NCI-H460 (cell line): ENCODE measurements at places on chromosomes 1 and 21. TPM values are rescaled to one million over a fixed set of nuclear protein-coding genes. Genes with fewer than 3 reads are reported as not detected.

TSPAN2 gene
- 0.05 TPM in 1 of 2 replicates, not detected in the other for total RNA-seq

CDC14A gene
- 4.0 and 4.6 TPM in 2 replicates for total RNA-seq

MLLT11 gene
- total RNA-seq, result 82.1 and 84.6 TPM in 2 replicates

ATP1A4 gene
- not detected in 2 replicates for total RNA-seq

PNRC2 gene
- 74.6 and 84.0 TPM in 2 replicates for total RNA-seq

GNAT2 gene
- not detected in 2 replicates for total RNA-seq

CYB561D1 gene
- 2.3 and 2.8 TPM in 2 replicates for total RNA-seq

- DNase-seq, result no peak
These were observed 71.9 kb downstream of the ZSWIM5 start for GRCh38 chr1:45134461-45134873.

DNA sequence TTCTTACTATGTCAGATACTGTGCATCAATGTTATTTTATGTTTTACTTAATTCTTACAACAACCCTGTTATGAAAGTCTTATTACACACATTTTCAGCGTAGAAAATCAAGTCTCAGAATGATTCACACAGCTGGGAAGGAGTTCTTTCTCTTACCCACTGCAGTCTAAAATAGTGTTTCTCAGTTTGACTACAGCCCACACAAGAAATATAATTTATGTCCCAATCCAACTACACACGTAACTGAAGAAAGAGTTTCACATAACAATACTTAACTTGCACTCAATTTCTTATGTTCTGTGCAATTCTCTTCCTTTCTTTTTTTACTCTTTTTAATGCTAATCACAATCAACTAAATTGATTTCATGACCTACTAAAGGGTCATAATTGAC lies 252.8 kb upstream of the ADGRL2 start:
- DNase-seq, result no peak

- no peak for DNase-seq
These were observed 1.7 kb upstream of the ZNF691 start for GRCh38 chr1:42844592-42845140.

DNA sequence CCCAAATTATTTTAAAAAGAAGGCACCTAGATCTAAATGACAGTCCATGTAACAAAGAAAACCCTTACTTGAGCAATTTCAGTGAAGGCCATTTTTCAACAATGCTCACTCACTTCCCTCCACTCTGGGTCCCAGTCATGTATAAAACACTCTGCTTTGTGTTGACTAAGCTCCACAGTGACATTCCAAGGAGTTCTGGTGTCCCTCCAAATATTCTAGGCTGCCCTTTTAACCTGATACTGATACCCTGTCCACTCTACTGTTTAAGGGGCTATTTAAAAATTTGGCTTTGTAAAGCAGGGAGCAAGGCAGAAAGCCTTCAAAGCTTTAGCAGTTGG lies 73.6 kb downstream of the GNG12 start:
- no peak for DNase-seq

GRCh38 chr1:202278751-202279150 lies 63.0 kb downstream of the UBE2T start:
- no peak for DNase-seq

GRCh38 chr1:241271427-241271826 lies 85.6 kb downstream of the RGS7 start:
- no peak for DNase-seq

DNA sequence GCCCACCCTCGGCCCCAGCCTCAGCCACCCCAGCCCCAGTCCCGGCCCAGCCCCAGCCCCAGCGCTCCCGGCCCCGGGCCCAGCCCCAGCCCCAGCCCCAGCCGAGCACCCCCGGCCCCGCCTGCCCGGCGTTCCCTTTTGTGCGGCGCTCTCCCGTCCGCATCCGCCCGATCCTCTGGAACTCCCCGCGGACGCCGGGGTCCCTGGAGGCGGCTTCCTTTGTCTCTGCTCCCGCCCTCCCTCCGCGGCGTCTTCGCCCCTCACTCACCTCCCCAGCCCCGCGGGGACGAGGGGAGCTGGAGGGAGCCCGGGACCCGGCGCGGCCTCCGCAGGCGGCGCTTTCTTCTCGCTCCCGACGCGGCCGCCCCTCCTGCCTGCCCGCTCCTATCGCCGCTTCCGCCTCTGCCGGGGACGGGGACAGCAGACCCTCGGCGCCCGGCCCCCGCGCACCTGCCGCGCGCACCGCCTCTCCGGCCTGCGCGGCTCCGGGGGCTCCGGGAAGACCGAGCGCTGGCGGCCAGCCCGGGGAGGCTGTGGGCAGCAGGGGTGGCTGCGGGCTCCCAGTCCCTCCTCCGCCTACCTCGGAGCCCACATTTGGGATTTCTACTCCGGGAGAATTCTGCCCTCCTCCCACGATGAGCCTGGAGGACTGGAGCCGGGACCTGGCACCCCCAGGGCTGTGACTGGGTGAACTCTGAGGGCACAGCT lies 14.0 kb downstream of the AGRN start:
- DNase-seq, result no peak

DNA sequence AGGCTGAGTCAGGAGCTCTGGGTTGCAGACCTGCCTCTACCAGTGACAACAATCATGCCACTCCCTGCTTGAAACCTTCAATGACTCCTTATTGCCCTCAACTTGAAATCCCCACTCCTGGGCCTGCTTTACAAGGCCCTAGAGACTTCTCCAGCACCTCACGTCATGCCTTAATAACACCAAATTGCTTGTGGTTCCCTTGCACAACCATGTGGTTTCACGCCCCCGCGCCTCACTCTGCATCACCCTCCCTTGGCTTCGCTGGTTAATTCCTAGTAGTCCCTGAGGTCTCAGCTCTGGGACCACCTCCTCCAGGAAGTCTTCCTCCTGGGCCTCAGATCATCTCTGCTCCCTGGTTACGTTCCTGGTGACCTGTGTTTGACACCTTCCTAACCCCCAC lies 33.0 kb downstream of the EPHA2 start:
- no peak for DNase-seq

DNA sequence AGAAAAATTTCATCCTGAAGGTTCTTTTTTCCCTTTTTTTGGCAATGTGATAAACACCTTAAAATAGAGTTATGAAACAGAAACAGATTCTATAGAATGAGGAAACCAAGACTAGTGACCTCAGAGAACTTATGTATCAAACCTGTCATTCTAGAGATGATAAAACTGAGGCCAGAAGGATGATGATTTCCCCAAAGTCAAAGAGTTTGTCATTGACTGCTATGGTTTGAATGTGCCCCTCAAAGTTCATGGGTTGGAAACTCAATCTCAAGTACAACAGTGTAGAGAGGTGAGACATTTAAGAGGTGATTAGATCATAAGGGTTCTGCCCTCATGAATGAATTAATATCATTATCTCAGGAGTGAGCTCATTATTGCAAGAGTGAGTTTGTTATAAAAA lies 13.7 kb upstream of the BEND5 start:
- no peak for DNase-seq

GRCh38 chr1:9382643-9383491 lies 90.2 kb downstream of the SPSB1 start:
- DNase-seq, result no peak

DNA sequence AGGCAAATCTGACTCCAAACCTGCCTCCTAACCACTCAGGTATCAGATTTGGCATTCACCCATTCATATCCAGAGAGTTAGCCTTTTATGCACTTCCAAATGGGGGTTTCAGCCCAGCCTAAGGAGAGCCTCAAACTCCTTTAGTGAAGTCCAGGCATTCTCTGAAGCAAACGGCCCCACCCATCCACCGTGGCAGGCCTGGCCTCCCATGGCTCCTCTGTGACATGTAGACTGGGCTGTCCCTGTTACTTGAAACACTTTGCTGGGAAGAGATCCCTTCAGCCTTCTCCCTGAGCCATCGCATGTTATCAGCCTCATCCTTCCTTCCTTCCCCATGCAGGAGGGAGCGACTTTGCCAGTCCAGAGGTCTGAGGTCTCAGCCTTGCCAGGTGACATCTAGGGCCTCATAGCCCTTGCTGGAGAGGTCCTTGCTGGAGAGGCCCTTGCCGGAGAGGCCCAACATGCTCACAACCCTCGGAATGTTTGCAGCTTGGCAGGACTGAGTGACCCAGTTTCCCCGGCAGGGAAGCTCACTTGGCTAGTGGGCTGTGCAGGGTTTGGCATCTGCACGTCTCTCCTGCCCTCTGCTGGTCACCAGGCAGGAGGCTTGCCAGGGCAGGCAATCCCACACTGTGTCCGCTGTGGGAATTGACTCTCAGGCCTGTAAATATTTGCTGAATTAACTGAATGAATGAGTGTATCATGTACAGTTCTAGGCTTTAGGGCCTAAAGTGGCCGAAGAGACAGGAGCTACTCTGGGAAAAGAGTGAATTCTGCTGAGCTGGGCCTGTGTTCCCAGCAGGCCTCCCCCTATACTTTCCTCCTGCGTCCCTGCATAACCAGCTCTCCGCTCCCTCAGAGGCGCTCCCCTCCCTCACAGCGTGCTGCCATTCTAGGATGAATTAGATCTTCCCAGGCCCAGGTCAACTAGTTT lies 26.7 kb upstream of the RBM15 start:
- peak; percentile 57 for DNase-seq

DNA sequence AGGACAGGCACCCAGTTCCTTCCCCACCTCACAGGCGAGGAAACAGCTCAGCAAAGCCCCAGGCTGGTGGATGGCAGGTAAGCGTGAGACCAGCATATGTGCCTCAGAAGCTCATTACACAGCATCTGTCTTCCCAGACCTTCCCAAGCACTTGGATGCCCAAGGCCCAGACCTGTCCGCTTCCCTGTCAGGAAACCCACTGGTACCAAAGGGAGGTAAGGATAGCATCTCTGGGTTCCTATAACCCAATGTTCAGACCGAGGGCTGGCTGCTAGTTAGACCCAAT lies 3.3 kb downstream of the POFUT2 start:
- no peak for DNase-seq

- no peak for DNase-seq
These were observed 100.0 kb upstream of the SLC44A3 start for GRCh38 chr1:94719926-94720793.
